ENCODE measurements at places on chromosomes 16 and 17.
A peak's percentile ranks its signal among the peaks of the same experiment; 100 is the strongest.

DNA sequence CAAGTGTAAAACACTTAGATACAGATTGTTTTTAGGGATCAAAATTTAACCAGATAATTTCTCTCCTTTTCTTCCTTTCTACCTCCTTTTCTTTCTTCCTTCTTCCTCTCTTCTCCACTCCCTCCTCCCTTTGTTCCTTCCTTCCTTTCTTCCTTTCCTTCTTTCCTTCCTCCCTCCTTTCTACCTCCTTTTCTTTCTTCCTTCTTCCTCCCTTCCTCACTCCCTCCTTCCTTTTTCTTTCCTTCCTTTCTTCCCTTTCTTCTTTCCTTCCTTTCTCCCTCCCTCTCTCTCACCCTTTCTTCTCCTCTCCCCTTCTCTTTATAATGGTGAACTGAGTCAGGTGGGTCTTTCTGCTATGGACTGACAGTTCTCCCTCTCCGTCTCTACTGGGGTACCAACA is 397.5 kb upstream of the CDH11 start:
- ATAC-seq: no peak

DNA sequence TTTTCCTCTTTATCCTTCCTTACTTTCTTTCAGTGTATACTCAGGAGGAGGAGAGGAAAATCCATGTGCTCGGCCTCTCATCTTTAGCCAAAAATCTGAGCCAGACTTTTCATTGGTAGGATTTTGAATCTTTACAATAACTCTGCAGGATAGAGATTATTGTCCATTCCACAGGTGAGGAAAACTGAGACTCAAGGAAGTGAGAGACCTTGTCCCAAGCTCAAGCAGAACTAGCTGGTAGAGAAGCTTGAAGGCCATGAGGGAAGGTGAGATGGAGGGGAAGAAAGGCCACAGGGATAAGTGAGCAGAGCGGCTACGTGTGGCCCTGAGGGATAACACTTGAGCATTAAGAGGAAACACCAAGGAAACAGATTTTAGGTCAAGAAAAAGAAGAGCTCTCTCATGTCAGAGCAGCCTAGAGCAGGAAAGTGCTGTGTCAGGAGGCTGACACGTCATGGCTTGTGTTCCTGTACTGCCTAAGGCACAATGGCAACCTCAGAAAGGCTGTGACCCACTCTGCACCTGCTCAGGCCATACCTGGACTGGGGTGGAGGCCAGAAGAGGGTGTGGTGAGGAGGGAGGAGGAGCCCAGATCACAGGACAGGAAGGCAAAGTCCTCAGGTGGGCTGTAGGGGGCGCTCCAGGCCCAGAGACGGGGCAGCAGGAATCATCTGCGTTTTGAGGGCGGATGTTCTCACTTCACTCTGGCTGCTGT is 11.9 kb downstream of the MT4 start:
- ATAC-seq: peak; percentile 95

GRCh38 chr16:62869837-62870236 is 833.6 kb upstream of the CDH8 start:
- no peak for ATAC-seq

DNA sequence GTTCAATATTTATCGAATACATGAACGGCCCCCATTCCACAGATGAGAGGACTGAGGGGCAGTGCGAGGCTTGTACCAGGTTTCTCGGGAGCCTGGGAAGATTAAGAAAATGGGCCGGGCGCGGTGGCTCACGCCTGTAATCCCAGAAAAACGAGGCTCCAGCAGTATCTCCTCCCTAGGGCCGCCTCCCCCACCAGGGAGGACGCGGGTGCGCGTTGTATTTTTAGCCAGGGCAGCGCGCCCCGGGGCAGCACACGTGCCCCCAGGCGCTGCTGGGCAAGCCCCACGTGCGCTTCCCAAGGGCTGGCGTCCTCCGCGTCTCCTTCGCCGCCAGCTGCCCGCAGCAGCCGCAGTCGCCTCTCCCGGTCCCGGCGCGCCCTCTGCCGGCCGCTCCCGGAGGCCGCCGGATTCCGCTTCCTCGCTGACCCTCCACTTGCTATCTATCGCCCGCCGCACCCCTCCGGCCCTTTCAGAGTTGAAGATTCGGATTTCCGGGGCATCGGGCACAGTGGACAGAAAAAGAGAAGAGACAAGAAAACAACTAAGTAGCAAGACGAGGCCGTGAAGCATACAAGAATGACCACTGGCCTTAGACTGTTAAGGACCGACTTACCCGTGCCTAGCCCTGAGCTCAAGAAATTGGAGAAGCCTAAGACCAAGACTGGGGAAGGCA is 1.9 kb upstream of the YBX2 start:
- ATAC-seq: peak; percentile 70

- no peak for ATAC-seq
These were observed 144.0 kb upstream of the CHMP6 start for GRCh38 chr17:80847496-80848230.
